Activated T-cell treated with anti-CD3 and anti-CD28 coated beads for 24 hours (primary cell): ENCODE measurements at places on chromosomes 1 and 21.

DNA sequence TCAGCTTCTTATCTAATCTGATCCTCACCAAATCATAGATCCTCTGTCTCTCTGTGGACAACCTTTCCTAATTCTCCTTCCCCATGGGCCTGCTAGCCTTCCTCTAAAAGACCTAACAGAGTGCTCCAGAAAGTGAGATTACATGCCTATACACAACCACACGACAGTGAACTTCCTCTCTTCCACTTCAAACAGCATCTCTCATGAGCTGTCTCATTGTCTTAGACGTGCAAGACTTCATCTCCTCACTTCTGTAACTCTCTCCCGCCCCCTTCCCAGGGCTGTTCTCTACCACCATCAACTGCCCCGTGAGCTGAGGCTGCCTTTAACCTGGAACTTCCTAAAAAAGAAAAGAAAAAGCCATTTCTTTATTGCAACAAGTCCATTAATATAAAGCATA is 14.1 kb upstream of the A3GALT2 start:
- DNase-seq: no peak

DNA sequence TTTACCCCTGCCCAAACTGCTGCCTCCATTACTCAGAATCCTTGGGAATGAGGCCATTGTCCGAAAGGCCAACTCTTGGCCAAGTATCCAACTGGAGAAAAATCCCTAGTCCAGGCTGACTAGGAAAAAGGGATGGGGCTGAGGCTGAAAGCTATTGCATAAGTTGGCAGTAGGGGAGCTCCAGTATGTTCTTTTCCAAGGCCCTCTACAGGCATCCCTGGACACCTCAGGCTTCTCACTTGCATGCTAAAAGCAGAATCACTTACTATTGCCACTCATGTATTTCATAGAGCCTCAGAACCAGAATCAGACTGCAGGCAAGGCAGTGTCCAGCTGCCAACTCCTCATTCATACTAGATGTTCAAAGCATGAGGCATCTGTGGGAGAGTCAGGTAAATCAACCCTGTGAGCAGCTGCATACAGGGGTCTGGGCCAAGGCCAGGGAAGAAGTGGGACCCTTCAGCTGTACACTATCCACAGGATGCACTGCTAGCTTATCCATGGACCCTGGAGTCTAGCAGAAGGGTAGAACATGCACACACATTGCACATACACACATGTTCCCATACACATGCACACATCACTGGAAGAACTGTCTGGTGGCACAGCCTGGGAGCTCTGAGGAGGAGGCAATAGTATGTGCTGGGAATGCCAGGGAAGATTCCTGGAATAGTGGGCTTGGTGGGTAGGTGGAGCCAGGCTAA is 195.3 kb downstream of the C1orf94 start:
- no peak for DNase-seq

DNA sequence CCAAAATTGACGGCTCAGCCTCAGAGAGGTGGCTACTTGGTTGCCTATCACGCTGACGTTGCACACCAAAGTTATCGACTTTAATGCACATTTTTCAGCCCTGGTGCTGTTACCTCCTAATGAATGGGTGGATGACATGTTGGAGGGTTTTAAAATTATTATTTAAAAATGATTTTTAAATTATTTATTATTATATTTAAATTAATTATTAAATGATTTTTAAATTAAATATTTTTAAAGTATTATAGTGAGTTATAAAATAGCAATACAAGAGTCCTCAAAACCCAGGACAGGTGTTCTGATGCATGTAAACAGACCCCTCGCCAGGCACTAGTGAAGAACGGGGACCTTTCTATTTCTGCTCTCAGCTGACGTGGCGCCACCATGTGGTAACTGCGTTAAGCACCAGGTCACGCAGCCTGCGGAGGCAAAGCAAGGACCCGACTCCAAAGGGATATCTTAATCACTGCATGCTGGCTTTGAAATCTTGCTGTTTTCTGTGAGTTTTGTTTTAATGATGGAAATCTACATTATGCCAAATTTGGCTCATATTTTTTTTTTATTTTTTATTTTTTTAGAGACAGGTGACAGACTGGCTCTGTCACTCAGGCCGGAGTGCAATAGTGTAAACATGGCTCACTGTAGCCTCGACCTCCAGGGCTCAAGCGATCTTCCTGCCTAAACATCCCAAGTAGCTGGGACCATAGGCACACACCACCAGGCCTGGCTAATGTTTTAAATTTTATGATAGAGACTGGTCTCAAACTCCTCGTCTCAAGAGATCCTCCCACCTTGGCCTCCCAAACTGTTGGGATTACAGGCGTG is 22.6 kb downstream of the CASP9 start:
- peak; percentile 20 for DNase-seq

- DNase-seq: no peak
Observed at GRCh38 chr1:119116725-119117124, 23.7 kb downstream of the WARS2 start.

- DNase-seq: no peak
Observed at GRCh38 chr1:78061825-78062523, 16.2 kb downstream of the GIPC2 start.

- DNase-seq: no peak
Observed at GRCh38 chr1:29756901-29757725, 520.8 kb downstream of the PTPRU start.

GRCh38 chr1:93961443-93961842 is 52.2 kb upstream of the GCLM start:
- no peak for DNase-seq

- no peak for DNase-seq
Observed at GRCh38 chr1:176745945-176746344, 283.0 kb downstream of the PAPPA2 start.

GRCh38 chr1:25743164-25744139 is 56.5 kb upstream of the SELENON start:
- DNase-seq: no peak

GRCh38 chr21:45806042-45806441 is 162.5 kb downstream of the PCBP3 start:
- DNase-seq: no peak

GRCh38 chr1:214317300-214317699 is 36.3 kb downstream of the SMYD2 start:
- no peak for DNase-seq

DNA sequence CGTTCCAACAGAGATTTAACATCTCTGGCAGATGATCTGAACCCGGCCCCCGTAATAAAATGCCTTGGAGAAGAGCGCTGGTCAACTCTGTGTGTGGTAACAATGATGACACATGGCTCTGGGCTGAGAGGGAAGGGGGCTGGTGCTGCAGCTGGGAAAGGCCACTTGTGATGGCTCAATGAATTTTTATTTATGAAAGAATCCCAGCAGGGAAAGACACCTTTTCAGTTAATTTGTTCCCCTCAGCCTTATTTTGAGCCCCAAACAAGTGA is 59.4 kb downstream of the SYT6 start:
- DNase-seq: no peak

- no peak for DNase-seq
Observed at GRCh38 chr1:10117132-10117531, 84.4 kb downstream of the UBE4B start.

GRCh38 chr1:58844176-58844575 is 60.3 kb upstream of the JUN start:
- no peak for DNase-seq

- no peak for DNase-seq
Observed at GRCh38 chr1:32960819-32961355, 3.7 kb downstream of the RNF19B start.

DNA sequence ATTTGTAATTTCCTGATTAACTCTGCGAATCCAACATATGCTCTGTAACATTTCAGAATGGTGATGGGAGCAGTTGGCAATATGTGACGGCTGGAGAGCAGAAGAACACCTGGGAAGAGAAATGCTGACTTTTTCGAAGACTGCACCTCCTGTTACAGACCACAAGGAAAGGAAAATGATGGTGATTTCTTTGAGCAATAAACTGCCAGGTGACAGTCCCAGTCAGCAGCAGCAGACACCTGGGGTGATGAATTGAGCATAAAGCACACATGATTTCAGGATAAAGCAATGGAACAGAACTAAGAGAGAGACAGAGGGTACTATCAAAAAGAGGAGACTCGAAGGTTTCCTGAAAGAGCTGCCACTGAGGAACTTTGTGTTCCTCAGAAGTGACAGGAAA is 528.6 kb downstream of the NEGR1 start:
- DNase-seq: no peak

DNA sequence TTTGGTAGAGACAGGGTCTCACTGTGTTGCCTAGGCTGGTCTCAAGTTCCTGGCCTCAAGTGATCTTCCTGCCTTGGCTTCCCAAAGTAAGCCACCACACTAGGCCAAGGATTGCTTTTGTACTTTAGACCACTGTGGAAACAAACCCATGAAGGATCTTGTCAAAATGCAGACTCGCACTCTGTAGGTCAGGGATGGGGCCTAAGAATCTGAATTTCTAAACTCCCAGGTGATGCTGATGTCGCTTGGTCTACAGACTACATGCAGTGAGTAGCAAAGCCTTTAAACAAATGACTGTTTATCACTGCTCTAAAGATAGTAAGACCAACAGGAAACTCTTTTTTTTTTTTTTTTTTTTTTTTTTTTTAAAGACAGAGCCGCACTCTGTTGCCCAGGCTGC is 54.1 kb upstream of the MUTYH start:
- DNase-seq: no peak

- no peak for DNase-seq
Observed at GRCh38 chr1:159185121-159185520, 13.7 kb downstream of the CADM3 start.
